ENCODE measurements at places on chromosomes 6 and 20. TPM values are rescaled to one million over a fixed set of nuclear protein-coding genes. Genes with fewer than 3 reads are reported as not detected.

DNA sequence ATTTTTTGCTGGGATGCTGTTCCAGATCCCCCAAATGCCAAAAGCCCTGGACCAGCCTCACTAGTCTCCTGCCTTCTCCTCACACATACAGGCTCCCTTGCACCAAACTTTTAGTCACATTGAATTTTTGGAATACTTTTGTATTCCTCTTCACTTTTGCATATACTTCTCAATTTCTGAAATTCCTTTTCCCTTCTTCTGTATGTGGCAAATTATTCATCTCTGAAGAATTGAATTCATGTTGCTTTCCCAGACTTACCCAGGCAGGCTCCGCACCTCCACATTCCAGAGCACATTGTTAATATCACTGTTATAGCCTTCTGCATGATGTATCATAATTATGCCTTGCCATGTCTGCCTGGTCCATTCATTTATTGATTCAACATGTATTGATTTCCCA lies 255.3 kb upstream of the POU3F2 start:
- no peaks in the 10 kb centered on the region for H3K4me1 ChIP-seq
- no peak overlapping the region for H3K27ac ChIP-seq
- peaks cover 2% of the 10 kb centered on the region for H3K27me3 ChIP-seq
- no peak for DNase-seq

- peaks cover 19% of the 10 kb centered on the region for H3K27me3 ChIP-seq
- H3K4me1 ChIP-seq, result no peaks in the 10 kb centered on the region
- H3K36me3 ChIP-seq, result no peaks in the 10 kb centered on the region
- no peak overlapping the region for H3K4me3 ChIP-seq
- no peak overlapping the region for H3K27ac ChIP-seq
Measured at GRCh38 chr6:84074988-84075781, 41.6 kb downstream of the MRAP2 start.

- H3K4me1 ChIP-seq, result peaks cover 4% of the 10 kb centered on the region
- no peak overlapping the region for H3K4me3 ChIP-seq
Measured at GRCh38 chr20:63924241-63924640, 29.3 kb downstream of the DNAJC5 start.

- peak overlapping the region; percentile 99 for H3K4me3 ChIP-seq
- H3K4me1 ChIP-seq, result peaks cover 34% of the 10 kb centered on the region
- H3K36me3 ChIP-seq, result no peaks in the 10 kb centered on the region
- H3K27ac ChIP-seq, result peak overlapping the region; percentile 100
- H3K27me3 ChIP-seq, result no peaks in the 10 kb centered on the region
Measured at GRCh38 chr20:49916146-49917002, 1.0 kb upstream of the SPATA2 start.

The BMP6 gene
- 0.36 TPM for total RNA-seq

The RHAG gene
- not detected for total RNA-seq

The CDSN gene
- total RNA-seq, result not detected

The ESR1 gene
- total RNA-seq, result 0.52 TPM

The FUT9 gene
- not detected for total RNA-seq

The RFX6 gene
- not detected for total RNA-seq
